CD4-positive, alpha-beta T cell treated with Interleukin-4 for 4 hours (primary cell): ENCODE measurements at places on chromosomes 6 and 20.
A peak's percentile ranks its signal among the peaks of the same experiment; 100 is the strongest.

DNA sequence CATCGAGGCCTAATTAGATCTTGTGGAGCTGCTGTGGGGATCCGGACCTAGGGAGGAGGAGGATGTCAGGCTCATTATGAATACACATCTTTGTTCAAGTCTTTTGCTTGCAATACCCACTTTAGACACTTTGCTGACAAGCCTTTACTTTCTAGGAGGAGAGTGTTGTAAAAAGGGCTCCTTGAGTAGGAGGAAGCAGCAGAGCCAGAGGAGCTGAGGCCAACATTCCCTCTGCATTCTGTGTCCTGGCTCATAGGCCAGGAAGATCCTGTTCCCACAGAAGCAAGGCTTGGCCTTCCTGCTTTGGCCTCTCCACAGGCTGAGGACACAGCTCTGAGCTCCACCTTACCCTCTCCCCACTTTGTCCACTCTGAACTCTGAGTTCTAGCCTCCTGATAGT, 67.1 kb downstream of the TPD52L1 start:
- no peak for DNase-seq

DNA sequence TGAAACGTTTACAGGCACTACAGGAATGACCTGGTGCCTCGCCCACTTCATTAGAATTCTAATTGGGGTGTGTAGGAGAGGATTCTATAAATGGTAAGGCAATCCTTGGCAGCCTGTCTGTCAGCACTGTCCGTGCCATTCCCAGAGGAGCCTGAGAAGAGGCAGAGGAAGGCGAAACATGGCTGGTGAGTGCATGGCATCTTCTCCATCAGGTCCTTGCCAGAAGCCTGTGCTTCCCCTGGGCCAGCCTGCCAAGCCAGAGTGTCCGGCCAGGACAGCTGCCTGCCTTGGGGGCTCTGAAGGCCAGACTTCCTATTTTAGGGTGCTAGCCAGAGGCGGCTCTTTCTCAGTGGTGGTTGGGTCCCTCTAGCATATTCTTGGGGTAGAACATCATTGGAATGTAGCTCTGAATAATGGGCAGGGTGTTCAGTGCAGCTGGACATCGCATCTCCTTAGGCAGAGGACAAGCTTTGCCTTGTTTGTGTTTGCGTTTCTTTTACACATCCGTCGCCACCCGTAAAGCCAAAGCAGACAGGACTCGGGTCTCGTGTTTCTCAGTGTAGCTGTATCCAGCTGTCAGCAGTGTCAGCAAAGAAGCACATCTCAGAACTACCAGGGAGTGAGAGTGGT, at the start of gene TGM3:
TGM3 (plus strand) TSS at position 116 of the 630 bp plus-strand sequence; CDS start at position 179, 63 bp downstream.
- DNase-seq = no peak

DNA sequence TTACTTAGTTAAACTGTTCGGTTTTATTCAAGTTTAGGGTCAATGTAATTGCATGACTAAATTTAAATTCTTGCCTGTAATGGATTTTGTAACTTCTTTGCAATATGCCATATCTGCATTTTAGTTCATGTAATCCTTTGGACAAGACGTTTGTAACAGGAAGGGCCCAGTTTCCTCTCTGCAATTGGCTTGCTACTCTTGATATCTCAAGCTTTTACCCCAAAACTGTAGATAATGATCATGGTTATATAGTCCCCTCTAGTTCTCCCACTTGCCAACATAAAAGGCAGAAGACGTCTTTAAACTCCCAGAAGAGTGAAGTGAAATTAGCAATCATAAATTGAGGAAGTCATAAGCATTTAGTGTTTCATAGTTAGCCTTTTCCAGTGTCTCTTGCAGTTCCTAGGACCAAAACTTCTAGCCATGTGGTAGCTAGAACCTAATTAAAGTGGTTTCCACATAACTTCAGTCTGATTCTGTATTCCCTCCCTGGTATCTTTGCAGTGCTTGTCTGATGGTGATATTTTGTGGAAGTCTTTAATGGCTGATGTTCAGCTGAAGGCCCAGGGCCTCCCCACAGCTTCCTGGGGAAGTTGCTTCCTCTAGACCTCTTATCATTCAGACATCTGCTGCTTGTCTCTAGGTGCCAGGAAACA, 117.8 kb upstream of the SUPT3H start:
- DNase-seq = peak; percentile 59

GRCh38 chr6:24752917-24753492, 21.7 kb upstream of the GMNN start:
- DNase-seq = no peak

- DNase-seq = no peak
These were observed 44.7 kb downstream of the RREB1 start for GRCh38 chr6:7152462-7152861.

- no peak for DNase-seq
These were observed 608 bp upstream of the EIF2S2 start for GRCh38 chr20:34112600-34113101.
